Activated T-helper 2 cell treated with anti-CD3 and anti-CD28 coated beads, Interferon-gamma antibody, Interleukin-2, Interleukin-4, amounts not matched to agents 10 μg/mL and 5 μg/mL and 100 μg/mL, durations not matched to agents 14 hours and 24 hours and 36 hours (primary cell): ENCODE measurements at places on chromosomes 6 and 20. TPM values are rescaled to one million over a fixed set of nuclear protein-coding genes. Genes with fewer than 3 reads are reported as not detected.

Gene RSPO3
- not detected in 2 replicates for total RNA-seq

Gene SLPI
- not detected in 2 replicates for total RNA-seq

Gene SLC17A3
- 1.6 TPM in 2 replicates for total RNA-seq

Gene LAMA2
- total RNA-seq, result 0.05 and 0.23 TPM in 2 replicates

Gene CNR1
- total RNA-seq, result not detected in 2 replicates

Gene FUT9
- total RNA-seq, result not detected in 2 replicates

Gene ID4
- not detected in 2 replicates for total RNA-seq

Gene RBPJL
- total RNA-seq, result not detected in 2 replicates

Gene SLC17A1
- total RNA-seq, result 0.32 and 0.34 TPM in 2 replicates

Gene PCSK2
- total RNA-seq, result not detected in 2 replicates

Gene MRAP2
- total RNA-seq, result 0.07 TPM in 1 of 2 replicates, not detected in the other

Gene DAAM2
- total RNA-seq, result not detected in 2 replicates

Gene LINC00237
- not detected in 2 replicates for total RNA-seq

Gene CCN6
- total RNA-seq, result 0.34 TPM in 1 of 2 replicates, not detected in the other

Gene CST5
- not detected in 2 replicates for total RNA-seq

Gene SLC2A10
- not detected in 2 replicates for total RNA-seq

Gene RIN2
- total RNA-seq, result not detected in 2 replicates

Gene TBX18
- not detected in 2 replicates for total RNA-seq

Gene ASIP
- not detected in 2 replicates for total RNA-seq

Gene KHDC1
- 6.7 and 7.1 TPM in 2 replicates for total RNA-seq
